ENCODE measurements at places on chromosomes 5 and 9.

DNA sequence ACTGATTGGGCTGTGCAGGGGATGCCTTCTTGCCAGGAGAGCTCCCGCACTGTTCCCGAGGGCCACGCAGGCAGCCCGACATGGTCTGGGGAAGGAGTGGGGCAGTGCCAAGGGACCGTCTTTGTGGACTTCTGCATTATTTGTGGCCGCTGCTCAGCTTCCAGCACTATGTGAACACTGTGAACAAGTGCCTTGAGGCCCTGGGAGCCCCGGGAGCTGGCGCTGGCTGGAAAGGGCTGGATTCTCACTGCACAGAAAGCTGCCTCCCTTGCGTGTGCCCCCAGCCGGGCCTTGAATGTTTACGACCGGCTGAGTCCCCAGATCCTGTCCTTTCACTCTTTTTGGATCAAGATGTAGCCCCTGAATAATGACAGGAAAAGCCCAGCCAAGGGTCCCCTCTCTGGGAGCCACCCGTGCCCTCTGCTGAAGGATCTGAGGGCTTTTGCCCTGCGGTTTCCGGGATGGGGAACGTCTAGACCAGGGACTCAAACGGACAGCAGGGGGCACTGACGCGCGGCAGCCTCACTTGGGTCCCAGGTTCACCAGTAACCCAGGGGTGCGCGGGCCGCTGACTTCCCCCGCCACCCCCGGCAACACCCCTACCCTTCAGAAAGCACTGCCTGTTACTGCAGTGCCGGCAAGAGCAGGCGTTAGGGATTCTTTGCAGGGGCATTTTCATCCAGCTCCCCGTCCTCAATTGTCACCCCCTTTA, 98.9 kb upstream of the FCN2 start:
- DNase-seq = no peak

DNA sequence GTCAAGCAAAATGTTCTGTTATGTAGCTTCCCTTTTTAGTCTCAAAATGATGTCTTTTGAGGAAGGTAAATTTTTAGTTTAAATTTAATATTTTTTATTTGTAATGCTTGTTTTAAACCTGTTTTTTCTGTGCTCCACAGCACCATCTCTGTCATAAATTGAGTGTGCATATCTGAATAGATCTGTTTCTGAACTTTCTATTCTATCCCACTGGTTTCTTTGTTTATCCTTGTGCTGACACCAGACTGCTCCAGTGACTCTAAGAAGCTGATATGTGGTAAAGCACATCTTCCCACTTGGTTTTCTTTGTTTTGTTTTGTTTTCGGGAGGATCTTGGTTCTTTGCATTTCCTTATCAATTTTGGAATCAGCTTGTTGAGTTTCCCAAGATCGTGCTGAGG, 7.1 kb upstream of the RNF145 start:
- DNase-seq = no peak

DNA sequence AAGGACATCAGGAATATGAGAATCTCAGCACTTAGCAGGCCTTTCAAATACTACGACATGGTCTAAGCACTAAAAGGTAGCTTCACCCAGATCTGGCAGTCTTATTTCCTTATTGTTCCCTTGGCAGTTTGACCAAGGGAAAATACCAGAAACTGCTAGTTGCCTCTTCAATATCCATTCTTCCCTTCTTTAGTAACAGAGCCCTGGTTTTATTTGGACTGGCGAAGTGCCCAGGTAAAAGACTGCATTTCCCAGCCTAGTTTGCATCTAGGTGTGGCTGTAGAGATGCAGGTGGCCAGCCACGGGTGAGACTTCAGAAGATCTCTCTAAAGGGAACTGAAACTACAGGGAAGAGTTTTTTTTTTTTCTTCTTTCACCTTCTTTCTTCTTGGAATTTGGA, 21.6 kb downstream of the DMRT2 start:
- no peak for DNase-seq

DNA sequence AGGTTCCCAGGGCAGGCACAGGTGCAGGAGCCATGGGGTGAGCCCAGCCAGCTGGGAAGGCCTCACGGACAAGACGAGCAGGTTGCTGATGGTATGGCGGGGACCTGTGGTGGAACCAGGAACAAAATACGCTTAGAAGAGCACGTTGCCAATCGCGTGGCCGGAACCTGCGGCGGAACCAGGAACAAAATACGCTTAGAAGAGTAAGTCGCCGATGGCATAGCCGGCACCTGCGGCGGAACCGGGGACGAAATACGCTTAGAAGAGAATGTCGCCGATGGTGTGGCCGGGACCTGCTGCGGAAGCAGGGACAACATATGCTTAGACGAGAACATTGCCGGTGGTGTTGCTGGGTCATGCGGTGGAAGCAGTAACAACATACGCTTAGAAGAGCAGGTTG, 23.5 kb upstream of the SPATA31E1 start:
- no peak for DNase-seq

DNA sequence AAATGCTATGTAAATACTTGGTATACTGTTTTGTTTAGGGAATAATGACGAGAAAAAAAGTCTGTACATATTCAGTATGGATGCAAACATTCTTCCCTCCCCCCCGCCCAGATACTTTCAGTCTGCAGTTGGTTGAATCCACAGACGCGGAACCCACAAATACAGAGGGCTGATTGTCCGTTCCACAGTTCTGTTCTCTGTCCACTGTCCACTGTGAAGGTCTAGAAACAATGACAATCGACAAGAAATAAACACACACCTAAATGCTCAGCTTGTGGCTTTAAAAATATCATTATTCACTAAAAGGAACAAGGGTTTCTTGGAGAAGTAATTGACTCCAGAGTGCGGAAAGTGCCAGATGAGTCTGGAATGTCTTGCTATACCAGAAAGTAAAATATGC, 109.1 kb downstream of the TMEM161B start:
- DNase-seq = no peak

DNA sequence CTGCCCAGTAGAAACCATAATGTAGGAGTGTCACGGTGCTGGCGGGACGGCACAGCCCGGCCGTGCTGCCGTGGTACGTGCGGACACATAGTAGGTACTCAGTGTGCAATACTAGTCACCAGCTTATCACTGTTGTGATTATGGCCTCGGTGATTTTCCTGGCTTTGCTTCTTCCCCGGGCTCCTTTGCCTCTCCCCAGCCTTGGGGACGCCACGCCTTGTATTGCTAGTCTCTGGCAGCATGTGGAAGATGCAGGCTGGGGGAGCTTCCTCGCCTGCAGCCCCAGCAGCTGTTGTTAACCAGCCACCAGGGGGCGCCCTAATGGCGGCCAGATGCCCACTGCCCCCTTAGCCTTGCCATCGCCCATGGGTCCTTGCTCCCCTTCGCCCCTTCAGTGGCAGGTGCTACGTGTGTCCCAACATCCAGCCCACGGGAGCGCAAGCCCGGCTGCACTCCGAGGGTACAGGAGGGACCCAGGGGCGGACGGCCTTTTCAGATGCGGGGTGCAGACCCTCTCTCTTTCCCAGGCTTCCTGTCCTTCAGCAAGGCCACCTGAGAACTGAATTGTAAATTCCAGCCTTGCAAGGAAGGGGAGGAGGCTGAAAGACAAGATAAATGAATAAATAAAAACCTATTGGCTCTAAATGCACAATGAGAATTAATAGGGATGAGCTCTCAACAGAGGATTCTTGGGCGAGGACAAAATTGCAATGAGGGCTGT, 8.0 kb downstream of the NTNG2 start:
- DNase-seq = peak; percentile 52

DNA sequence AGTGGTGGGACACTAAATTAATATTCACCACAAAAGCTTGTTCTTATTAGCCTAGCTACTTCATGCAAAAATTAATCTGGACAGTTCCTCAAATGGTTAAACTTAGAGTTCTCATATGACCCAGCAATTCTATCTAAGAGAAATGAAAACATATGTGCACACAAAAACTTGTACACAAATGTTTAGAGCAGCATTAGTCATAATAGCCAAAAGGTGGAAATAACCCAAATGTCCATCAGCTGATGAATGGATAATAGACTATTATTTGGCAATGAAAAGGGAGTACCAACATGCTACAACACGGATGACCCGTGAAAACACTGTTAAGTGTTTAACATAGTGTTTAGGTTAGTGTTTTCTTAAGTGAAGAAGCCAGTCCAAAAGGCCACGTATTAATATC, 32.8 kb upstream of the TNIP1 start:
- DNase-seq = no peak

- DNase-seq = no peak
Measured at GRCh38 chr5:7018198-7018597, 305.0 kb downstream of the TENT4A start.

DNA sequence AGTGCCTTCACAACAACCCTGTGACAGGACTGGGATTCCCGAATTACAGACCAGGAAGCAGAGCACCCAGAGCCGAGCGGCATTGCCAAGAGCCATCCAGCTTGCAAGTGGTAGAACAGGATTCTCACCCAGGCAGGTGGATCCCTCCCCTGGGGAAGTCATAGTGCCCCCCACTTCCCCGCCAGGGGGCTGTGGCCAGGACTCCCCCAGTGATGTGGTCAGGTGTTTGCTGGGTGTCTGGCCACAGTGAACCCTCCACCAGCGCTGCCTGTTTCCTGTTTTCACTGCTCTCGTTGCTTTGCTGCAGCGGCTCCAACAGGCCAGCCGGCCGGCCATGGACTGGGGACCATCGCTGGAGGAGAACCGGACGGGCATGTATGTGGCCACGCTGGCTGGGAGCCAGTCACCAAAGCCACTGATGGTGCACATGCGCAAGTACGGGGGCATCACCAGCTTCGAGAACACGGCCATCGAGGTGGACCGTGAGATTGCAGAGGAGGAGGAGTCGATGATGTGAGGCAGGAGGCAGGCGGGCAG, 19.3 kb downstream of the SLC6A7 start:
- no peak for DNase-seq

- DNase-seq = no peak
Measured at GRCh38 chr9:93642961-93643360, 66.6 kb downstream of the PHF2 start.

- DNase-seq = no peak
Measured at GRCh38 chr5:54063817-54064216, 246.6 kb downstream of the ARL15 start.

DNA sequence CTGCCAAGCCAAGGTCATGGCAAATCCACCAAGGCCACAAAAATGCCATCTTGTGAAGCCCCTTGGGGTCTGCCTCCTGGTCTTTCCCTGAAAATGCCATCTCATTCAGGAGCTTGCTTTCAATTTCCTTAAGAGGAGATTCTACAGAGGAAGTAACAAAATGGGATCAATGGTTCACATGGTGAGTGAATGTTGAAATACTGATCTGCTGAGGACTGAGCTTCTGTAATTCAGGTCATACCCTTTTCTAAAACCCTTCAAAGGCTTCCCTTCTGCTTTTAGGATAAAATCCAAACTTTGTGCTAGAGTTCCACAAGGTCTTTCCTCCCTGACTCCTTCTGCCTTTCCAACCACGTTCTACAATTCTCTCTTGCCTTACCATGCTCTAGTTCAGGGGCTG, 24.7 kb upstream of the NR3C1 start:
- no peak for DNase-seq

GRCh38 chr5:171450423-171451331, 31.2 kb downstream of the FGF18 start:
- no peak for DNase-seq

DNA sequence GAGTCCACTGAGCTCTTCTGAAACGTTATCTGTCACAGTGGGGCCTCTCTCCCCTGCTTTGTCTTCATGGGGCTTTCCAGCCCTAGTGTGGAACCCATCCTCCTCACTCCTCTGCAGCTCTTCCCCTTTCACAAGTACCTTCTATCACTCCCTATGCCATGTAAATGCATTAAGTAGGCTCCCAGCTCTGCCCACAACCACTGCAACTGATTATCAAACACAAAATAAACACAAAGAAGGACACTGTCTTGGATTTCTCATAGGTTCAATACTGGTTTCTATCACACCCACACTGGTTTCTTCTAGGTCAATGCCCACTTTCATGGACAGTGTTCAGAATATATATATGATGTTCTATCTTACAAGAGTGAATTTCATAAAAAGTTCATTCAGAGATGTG, 139.4 kb downstream of the GNAQ start:
- DNase-seq = no peak

DNA sequence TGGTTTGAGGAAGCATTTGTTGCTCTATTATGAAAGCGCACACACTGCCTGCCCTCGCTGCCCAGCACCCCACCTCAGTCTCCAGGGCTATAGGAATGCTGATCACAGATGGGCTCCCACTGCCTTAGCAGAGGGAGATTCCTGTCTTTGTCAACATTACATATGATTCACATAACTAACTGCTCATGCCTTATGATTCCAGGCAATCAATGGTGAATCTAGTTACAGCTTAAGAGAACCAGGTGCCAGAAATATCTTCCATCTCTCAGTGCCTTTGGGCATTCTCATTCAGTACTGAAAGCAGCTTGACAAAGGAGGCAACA, 458.9 kb upstream of the C9orf72 start:
- DNase-seq = no peak

DNA sequence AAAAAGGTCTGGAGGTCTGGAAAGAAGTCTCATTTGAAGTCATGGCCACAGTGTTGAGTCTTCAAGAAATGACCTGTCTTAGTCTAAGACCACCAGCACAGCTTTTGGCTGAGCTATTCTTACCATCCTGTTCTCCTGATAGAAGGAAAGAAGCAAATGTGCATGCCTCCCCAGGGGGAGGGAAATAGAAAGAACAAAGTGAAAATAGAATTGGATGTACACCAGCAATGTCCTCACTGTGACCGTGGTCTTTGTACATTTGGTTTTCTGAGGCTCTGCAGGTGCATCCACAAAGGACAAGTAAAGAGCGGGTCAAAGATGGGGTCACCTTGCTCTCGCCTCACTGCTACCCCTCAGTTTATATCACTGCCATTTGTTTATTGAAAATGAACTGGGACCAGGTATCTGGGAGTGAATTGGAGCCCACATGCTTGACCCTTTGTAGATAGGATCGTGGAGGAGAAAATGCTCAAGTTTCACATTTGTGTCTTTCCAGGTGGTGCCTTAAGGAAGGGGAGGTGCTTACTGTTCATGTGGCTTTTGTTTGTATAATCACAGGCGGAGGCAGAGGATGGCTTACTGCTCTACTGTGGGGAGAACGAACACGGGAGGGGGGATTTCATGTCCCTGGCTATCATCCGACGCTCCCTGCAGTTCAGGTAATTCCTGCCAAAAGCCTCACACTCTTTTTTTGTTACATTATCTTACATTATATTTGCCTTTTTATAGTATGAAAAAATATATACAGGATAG, 147.8 kb downstream of the LIFR start:
- no peak for DNase-seq

DNA sequence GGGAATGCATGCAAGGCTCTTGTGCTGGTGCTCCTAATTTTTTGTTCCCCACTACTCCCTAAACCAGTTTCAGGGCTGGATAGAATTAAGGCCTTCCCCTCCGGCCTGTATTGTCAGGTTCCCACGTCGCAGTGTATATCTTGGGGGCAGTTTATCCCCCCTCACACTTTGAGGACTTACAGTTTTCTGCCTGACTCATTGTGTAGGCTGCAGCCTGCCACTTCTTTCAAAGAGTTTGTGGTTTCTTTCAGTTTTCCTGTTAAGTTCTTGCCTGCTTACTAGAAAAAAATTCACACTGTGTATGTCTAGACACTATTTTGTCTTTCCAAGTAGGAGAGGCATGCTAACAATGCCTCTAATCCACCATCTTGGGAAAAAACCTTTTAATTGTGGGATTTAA, 28.4 kb upstream of the BTNL3 start:
- no peak for DNase-seq
